ENCODE measurements at places on chromosomes 2 and 18. TPM values are rescaled to one million over a fixed set of nuclear protein-coding genes. Genes with fewer than 3 reads are reported as not detected.

Gene FBLN7
- 1.3 TPM for total RNA-seq

Gene DNMT3A
- 9.5 TPM for total RNA-seq

Gene ALK
- 1.3 TPM for total RNA-seq

Gene BOLL
- total RNA-seq: not detected

Gene NEB
- 1.5 TPM for total RNA-seq

Gene SERPINB4
- total RNA-seq: not detected

Gene NGEF
- 0.17 TPM for total RNA-seq

Gene FAM237A
- total RNA-seq: not detected

Gene KIAA1328
- total RNA-seq: 20.3 TPM

Gene KRCC1
- total RNA-seq: 57.3 TPM

Gene SNTG2
- 17.3 TPM for total RNA-seq

Gene UBXN4
- 66.5 TPM for total RNA-seq

Gene NCKAP5
- total RNA-seq: 1.5 TPM

Gene FEV
- not detected for total RNA-seq

Gene IL18R1
- total RNA-seq: 18.9 TPM

Gene CYTIP
- 6.4 TPM for total RNA-seq

Gene LOXHD1
- total RNA-seq: 0.85 TPM

Gene HOXD13
- 1.1 TPM for total RNA-seq

Gene ARHGAP28
- total RNA-seq: 8.3 TPM

Gene CDH7
- total RNA-seq: not detected

Gene YES1
- total RNA-seq: 101 TPM

Gene SERPINE2
- total RNA-seq: 4.0 TPM

Gene SCN7A
- total RNA-seq: 17.2 TPM

Gene ARHGAP25
- 29.7 TPM for total RNA-seq

All from subcutaneous adipose tissue (tissue), 4 donors.